ENCODE measurements at places on chromosomes 7 and 10.

DNA sequence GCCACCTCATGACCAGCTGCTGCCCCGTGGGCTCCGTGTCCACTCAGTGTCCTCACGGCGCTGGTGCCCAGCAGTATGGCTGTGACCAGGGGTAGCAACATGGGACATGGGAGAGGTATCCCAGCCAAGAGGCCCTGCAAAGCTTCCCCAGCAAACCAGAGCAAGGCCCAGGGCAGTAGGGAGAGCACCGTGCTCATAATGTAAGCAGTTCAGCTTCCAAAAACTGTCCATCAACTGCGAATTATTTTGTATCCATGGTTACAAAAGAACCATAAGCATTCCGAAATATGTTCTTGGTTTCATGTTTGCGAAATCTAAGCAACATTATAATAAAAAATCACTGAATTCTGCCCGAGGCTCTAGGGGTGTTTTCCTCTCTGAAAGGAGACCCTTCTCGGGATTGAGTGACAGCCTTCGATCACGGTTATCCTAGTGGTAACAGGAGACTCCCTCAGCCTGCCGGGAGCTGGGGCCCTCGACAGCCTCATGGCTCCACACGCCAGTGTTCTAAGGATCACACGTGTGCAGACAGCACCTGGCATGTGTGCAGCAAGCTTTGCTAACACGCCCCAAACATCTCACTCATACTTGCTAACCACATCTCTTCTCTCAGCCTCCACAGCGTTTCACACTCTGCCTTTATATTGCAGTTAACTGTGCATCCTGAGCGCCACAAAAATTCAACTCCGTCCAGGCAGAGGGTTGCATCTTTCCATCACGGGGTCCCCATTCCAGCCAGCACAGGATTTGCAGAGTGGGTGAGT, 117.6 kb downstream of the DIP2C start:
- DNase-seq: peak; percentile 73

DNA sequence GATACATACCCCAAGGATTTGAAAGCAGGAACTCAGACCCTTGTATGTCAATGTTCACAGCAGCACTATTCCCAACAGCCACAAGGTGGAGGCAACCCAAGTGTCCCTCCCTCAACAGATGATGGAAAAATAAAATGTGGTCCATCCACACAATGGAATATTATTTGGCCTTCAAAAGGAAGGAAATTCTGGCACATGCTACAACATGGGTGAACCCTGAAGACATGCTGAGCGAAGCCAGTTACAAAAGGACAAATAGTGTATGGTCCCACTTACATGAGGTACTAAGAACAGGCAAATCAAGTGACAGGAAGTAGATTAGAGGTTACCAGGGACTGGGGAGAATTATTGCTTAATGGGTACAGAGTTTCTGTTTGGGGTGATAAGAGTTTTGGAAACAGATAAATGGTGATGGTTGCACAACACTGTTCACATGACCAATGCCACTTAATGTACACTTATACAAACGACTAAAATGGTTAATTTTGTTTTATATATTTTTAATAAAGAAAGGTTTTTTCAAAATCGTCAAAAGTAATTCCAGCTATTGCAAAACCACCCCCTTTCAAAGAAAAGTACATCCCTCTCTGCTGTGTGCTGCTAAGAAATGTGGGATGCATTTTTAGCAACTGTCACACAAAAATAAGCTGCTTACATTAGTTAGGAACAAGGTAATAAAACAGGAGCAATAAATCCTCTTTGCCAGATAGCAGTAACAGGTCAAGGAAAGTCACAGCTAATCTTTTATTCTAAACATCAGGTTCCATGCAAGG, 85.7 kb downstream of the GRB10 start:
- DNase-seq: no peak

- DNase-seq: no peak
These were observed 8.4 kb downstream of the ATP6V1F start for GRCh38 chr7:128871050-128871449.

- DNase-seq: no peak
These were observed 176.8 kb upstream of the RHOBTB1 start for GRCh38 chr10:61120805-61121204.

GRCh38 chr10:113326160-113327111, 226.4 kb upstream of the HABP2 start:
- no peak for DNase-seq

GRCh38 chr10:80924063-80924952, 386.6 kb downstream of the SH2D4B start:
- peak; percentile 70 for DNase-seq

DNA sequence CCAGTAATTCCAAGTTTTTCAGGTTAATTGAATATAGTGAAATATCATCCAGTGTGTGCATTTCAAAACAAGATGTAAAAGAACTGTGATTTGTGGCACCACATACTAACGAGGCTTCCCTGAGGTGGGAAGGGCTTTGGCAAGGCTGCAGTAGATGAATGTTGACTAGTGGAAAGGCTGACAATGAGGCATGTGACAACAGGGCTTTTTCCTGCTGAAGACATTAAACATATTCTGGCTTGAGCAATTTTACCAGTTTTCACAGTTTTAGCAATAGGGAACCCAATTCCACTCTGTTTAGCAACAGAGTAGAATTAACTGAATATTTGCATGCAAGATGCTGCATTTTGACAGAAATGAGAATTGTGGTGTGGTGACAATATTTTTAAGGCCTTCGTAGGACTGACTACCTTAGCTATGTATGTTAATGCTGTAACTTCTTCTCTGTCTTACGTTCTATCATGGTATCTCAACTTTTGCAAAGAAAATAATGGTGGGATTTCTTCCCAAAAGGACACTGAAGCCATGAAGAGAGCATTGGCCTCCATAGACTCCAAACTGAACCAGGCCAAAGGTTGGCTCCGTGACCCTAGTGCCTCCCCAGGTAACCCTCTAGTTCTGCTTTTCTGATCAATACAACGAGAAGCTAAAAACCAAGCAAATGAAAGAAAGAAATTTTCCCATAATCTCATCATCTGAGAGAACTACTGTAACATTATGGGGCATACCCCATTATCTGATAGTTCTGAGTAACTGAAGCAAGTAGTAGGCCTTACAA, 68.5 kb downstream of the AP3M1 start:
- no peak for DNase-seq

DNA sequence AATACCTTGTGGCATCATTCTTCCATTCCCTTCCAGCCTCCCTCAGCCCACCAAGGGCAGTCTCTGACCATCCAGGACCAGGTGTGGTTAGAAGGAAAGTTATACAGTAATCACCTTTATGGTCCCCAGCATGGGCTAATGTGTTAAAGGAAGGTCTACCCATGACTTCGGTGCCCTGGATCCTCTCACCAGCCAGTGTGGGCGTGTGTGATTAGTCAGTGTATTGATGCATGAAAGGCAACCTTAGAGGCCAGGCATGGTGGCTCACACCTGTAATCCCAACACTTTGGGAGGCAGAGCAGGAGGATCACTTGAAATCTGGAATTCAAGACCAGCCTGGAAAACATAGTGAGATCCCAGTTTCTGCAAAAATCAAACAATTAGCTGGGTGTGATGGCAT, 88.9 kb downstream of the APBB1IP start:
- no peak for DNase-seq

DNA sequence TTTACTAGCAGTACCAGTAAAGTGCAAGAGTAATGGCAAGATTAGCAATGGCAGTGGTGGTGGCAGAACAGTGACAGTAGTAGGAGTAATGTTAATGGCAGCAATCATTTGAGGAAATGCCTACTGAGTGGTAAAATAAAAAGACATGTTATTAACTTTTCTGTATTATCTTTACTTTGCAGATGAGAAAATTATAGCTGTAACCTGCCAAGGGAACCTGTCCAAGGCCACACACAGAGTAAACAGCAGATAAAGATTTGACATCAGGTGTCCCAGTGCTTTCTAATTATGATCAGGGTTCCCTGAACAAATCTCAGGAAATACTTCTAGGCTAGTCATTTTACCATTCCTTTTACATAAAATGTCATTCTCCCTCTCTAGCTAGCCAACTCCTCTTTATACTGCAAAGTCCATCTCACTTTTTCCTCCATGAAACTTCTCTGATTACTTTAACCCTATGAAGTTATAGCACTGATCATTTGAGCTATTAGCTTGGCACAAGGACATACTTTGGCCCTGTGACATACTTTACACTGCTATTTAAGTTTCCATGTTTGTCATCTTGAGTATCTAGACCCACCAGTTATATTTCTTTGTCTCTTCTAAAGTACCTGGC, 219.1 kb downstream of the TAX1BP1 start:
- DNase-seq: no peak

DNA sequence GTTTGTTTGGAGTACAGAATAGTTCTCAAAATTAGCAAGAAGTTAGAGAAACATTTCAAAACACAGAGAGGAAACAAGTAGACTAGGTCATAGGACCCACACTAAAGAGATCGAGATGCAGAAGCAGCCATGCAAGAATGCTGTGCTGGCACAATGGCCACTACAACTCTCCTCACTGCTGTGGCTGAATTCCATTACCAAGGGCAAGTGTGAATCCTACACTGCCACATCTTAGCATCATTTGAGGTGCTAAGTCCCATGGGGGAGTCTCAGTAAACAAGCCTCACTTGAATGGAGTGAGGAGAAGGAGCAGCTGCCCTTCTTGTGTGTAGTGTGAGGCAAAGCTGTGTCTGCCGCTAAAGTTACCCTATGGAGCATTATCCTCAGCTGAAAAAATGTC, 56.7 kb downstream of the PCLO start:
- DNase-seq: no peak

DNA sequence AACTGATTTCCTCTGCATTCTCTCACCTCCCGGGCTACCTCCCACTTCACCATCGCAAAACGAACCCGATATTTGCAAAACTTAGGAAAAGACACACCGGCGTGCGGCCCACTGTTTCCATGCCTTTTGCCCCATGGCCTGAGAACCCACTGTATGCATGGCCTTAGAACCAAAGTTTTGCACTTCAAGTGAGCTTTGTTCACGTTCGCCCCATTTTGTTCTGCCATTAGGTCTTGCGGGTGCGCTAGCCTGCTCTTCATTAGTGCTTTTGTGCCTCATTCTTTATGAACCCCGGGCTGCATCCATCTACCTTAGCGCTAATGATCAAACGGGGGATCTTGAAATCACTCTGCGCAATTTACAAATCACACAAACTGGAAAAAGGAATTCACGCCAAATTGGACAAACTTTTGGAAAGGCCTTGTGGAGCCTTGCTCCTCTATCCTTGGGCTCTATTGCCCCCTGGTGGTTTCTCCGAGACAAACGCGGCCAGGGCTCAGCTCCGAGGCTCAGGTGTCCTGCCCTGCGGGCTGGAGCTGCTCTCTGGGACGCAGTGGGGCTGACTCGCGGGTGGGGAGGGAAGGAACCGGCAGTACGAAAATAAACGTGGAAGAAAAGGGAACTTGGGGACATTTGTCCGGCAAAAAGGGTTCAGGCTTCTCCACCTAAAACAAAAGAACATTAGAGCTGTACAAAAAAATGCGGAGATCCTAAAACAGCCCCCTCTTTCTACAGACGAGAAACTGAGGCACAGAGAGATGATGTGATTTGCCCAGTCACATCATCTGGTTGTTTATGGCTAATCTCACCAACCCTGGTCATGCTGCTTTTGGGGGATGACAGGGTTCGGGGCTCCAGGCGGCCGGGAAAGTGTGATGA, 300.4 kb upstream of the NFE2L3 start:
- peak; percentile 97 for DNase-seq

DNA sequence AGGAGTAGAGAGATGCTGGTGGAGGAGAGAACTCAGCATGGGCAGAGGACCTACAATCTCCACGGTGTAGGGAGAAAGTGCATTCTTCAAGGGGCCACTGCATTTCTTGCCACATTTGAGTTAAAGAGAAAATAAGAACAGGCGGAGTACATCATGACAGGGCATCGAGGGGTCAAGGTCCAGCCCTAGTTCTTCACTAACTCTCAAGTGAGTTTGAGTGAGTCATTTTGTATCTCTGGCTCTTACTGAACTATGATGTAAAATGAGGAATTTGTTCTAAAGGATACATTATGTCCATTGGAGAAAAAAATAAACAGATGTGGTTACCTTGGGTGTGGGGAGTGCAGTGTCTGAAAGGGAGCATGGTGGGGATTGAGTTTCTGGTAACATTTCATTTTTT, 182.9 kb downstream of the XPNPEP1 start:
- DNase-seq: peak; percentile 38

DNA sequence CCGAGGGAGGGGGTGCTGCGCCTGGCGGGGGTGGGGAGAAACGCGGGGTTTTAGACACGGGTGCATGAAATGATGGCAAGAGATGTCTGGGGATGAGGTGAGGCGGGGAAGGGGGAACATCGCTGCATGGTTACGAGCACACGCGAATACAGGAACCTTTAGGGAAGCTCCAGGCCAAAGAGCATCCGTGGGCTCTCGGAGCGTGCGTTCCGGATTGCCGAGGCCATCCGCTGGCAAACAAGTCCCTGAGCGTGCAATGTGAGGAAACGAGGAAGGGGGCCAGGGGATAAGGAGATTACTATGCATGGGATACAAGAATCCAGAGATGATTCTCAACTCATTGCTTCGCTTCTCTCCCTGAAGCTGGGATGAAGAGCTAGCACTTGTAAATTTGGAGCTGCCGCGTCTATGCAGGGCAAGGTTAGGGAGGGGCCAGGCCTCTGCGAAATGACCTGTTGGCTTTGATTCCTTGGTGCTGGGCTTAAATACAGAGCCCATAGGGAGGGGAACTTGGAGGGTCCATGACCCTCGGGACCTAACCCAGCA, 520 bp upstream of the WNT2 start:
- peak; percentile 27 for DNase-seq

- DNase-seq: no peak
These were observed 43.5 kb downstream of the TRRAP start for GRCh38 chr7:98921608-98922372.

- DNase-seq: peak; percentile 93
These were observed 37.0 kb downstream of the FAM20C start for GRCh38 chr7:229184-229964.

- DNase-seq: no peak
These were observed 245.2 kb downstream of the ELFN1 start for GRCh38 chr7:1915326-1915725.

DNA sequence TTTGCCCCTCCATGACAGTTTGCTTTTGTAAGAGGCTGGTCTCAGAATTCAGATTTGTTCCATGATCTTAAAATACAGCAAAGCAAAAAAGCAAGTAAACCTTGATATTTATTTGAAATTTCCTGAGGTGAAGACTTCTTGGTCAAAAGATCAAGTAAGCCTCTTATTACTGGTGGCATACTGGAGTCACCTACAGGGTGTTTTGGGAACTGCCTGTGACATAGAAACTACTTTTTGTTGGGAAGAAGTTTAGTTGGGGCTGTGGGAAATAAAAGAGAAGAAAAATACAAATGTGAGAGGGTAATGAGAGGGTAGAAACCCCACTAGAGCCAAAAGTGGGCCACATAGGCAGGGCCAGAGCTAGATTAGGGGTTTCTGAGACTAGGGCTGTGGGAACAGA, 217.9 kb downstream of the OTUD1 start:
- no peak for DNase-seq

DNA sequence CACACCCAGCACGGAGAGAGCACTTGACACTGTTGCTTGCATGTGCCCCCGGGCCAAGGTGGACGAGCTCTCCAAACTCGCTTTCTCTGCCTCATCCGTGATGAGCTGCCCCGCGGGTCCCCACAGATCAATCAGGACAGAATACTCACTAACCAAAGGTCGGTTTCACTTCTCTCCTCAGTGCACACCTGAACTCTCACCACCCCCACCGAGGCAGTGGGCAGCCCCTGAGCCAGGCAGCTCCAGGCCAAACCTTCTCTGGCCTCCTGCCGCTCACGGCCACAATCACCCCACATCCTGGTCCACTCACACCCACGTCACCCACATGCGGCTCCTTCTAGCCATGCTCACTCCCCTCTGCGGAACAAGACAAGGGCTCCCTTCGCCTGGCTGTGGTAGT, 443.9 kb downstream of the DNAJB6 start:
- DNase-seq: no peak

Measured in tongue (tissue), 3 donors.